Hepatic stellate cell (primary cell): ENCODE measurements at places on chromosomes 11 and 22.
A peak's percentile ranks its signal among the peaks of the same experiment; 100 is the strongest.

GRCh38 chr22:30940685-30941362 lies 27.8 kb downstream of the MORC2 start:
- no peak for DNase-seq

DNA sequence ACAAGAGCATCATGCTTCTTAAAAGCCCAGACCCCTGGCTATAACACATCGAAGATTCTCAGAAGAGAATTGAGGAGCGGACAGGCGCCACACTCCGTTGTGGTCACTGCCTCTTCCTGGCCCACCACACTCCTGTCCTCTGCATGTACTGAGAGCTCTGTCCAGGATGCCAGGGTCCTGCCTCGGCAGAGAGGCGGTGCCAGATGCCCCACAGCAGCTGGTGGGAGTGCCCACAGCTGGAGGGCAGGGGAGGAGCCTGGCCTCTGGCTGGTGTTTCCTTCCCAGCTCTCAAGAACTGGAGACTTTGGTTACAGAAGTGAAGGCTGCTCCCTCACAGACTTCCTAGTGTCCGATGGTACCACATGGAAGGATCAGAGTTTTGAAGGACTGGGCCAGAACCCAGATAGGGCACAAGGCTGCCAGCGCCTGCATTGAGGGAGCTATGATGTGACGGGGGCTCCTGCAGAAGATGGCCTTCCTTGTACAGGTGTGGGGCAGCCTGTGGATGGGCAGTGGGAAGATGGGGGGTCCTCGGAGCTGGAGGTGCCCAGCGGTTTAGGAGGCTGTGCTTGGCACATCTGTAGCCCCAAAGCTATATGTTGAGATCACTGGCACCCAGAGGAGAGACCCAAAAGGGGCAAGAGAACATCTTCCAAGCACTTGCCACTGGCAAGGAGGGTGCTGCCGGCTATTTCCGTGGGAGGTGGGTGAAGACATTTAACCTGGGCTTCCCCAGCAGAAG lies 19.4 kb downstream of the RSPH14 start:
- no peak for DNase-seq

GRCh38 chr22:45303181-45303580 lies 6.6 kb upstream of the FAM118A start:
- DNase-seq = no peak

DNA sequence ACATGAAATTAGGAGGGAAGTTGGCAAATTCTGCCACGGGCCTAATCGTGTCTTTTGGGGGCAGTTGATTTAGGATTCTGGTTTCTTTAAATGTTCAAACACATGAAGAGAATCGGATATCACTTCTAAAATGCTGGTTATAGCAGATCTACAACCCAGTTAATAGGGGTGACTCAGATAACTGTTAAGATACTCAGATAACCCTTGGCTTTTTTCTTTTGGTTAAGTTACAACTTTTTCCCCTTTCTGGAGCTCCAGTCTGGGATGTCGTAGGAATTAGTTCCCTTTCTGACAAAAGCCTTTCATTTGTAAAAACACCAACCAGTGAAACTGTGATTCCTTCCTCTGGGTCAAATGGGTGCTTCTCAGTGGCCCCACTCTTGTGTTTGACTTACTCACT lies 976 bp downstream of the DEPDC7 start:
- no peak for DNase-seq

- no peak for DNase-seq
Observed at GRCh38 chr11:67287355-67288197, 1.5 kb upstream of the ANKRD13D start.

DNA sequence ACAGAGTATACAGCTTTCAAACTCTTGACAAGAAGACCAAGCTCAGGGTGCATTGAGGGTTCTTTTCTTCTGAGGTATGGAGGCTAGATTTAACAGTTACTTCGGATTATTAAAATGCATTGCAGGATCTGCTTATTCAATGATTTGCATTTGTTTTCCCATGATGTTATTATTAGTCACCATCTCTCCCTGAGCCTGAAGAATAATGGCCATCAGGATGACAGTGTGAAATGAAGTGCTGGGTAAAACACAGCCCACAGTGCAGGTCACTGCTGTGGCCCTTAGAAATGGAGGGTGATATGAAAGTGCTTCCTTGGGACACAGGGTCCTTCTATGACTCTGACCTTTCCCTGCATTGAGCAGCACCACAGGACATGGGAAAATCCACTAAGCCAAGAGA lies 40.0 kb downstream of the TECTA start:
- no peak for DNase-seq

GRCh38 chr22:48423481-48423911 lies 1404.2 kb downstream of the BRD1 start:
- DNase-seq = no peak

DNA sequence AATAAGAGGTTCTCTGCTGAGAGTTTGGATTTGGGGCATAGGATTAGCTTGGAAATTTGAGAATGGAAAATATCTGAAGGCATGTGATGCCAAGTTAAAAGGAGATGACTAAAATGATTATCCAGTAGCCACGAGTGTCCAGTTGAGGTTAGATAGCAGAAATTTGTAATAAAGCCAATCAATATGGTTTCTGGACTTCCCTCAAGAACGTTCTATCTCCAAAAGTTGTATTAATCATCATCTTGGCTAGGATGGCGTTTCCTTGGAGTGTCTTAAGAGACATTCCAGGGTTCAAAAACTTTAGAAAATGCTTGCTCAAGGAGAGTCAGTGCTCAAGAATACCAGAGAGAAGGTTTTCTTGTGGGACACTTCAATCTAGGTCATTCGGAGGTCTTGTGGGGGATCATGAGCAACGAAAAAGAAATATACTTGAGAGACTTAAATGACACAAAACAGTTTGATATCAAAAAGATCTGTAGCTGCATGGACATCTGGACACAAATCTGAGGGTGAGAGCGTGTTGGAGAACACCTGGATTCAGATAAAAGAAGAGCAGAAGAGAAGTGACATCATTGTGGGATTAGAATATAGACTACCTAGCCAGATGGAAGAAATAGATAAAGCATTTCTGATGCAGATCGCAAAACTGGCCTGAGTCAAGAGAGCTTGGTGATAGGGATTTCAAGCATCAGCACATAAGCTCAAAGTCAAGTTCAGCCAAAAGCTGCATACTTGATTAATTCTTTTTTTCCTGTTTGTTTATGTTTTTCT lies 97.7 kb downstream of the ARFGAP2 start:
- DNase-seq = no peak

DNA sequence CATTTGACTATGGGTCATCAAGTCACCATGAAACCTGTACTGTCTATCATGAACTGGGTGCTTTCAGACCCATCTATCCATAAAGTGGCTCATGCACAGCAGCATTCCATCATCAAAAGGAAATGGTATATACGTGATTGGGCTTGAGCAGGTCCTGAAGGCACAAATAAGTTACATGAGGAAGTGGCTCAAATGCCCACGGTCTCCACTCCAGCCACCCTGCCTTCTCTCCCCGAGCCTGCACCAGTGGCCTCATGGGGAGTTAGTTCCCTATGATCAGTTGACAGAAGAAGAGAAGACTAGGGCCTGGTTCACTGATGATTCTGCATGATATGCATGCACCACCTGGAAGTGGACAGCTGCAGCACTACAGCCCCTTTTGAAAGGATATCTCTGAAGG lies 312.5 kb downstream of the TENM4 start:
- DNase-seq = no peak

- DNase-seq = no peak
Observed at GRCh38 chr11:21771097-21771496, 421.8 kb upstream of the ANO5 start.

- no peak for DNase-seq
Observed at GRCh38 chr11:36312611-36313472, 16.8 kb downstream of the PRR5L start.

DNA sequence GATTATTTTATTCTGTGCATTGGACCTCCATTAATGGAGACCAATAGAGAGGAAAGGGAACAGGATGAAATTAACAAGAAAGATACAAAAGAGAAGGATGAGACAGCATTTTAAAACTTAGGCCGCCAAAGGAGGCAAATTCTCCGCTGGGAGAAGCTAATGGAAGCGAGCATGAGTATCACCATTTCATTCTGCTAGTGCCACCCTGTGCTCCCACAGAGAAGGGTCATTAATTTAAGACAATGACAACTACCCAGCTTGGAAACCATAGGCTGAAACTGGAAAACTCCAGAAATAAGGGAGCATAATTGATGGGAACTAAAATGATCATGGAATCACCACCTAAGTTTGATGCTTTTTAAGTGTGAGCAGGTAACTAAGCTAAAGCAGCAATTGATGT lies 69.2 kb downstream of the SLC36A4 start:
- no peak for DNase-seq

- no peak for DNase-seq
Observed at GRCh38 chr11:36534276-36534840, 24.3 kb upstream of the TRAF6 start.

GRCh38 chr11:104781719-104782376 lies 116.4 kb downstream of the CASP12 start:
- no peak for DNase-seq

DNA sequence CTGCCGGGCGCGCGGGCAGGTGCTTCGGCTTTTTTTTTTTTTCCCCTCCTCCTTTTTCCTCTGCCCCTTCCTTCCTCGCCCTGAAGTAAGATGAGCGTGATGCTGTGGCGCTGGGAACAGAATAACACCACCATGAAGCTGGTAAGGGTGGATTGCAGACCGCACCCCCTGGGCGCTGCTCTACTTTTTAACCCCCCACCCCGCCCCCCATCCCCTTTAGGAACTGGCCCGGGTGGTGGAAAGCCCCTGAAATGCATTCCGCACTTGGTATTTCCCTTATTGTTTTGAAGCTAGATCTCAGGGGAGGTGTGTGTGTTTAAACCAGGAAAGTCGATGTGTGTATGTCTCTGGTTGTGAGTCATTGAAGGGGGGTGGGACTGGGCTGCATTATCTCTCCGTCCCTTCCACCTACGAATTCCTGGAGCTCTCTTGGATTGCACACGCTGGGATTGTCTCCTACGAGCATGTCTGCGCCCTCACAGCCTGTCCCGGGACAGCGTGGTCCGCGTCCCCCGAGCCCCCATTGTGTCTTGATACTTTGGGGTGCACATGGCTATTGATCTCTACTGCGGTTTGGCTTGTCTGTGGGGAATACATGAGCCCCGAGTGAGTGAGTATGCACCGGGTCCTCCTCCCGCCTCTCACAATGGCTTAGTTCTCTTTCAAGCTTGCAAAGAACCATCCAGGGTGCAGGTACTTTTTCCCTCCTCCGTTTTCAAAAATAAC lies 64.9 kb downstream of the NAV2 start:
- DNase-seq = peak; percentile 82

DNA sequence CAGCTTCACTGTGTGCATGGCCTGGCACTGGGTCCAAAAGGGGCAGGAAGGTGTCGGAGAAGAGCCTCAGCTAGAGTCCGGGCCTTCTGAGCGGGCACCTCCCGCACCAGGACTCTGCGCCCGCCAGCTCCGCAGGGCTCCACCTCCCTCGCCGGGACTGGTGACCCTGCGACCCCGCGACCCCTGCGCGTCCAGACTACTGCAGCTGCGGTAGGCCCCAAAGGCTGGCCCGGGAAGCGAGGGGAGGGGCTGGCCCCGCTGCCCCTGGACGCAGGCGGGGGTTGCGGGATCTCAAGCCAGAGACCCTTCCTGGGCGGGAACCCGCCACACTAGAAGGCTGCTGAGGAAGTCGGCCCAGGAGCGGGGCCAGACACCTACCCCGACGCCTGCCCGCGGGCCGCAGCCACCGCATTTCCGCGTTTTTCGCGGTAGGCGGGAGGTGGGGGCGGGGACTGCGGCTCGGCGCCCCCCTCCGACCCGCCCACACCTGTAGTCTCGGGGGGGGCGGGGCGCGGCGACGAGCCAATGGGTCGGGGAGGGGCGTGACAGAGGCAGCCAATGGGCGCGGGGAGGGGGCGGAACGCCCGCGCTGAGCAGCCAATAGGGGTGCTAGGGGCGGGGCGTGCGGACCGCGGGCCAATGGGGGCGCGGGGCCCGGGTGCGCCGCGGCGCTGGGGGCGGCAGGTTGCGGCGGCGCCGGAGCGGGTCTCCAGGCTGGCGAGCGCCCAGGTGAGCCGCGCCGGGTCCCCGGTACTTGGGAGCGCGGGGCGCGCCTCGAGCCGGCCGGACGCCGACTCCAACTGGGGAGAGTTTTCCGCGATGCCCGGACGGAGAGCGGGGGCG lies at the start of the genes LMNTD2 and RASSF7:
Gene LMNTD2, minus strand, starts transcription at position 434 of the 843 bp plus-strand sequence. Its CDS starts 22 bp downstream, at position 412.
Gene RASSF7, plus strand, starts transcription at position 666 of the 843 bp plus-strand sequence. CDS start 799 bp downstream, outside the sequence.
- peak; percentile 99 for DNase-seq

GRCh38 chr11:26704249-26704648 lies 17.6 kb downstream of the SLC5A12 start:
- DNase-seq = no peak

DNA sequence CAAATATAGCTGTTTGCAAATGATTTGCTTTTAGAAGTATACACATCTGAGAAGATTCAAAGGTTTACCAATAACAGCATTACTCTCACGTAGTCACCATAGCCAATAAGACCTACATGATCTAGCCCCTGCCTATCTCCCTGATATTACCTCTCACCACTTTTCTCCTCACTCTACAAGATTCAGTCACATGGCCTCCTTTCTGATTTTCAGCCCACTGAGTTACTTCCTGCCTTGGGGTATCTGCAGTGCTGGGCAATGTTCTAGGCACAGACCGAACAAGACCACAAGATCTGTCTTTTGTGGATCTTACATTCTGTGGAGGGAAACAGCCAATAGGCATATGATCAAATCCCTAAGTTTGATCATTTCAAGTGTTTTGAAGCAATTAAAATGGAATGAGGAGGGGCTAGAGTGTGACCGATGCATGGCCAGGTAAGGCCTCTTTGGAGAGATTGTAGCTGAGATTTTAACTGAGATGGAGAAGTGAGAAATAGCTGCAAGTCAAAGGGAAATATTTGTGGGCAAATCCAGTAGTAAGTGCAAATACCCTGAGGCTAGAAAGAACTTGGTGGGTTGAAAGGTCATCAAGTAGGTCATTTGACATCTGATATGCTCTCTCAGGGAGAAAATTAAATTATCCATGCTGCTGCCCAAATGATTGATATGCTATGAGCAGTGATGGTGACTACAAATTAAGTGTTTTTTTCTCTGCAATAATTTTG lies 43.1 kb downstream of the ARL14EP start:
- no peak for DNase-seq

- DNase-seq = no peak
Observed at GRCh38 chr11:17230867-17231851, 23.4 kb upstream of the PIK3C2A start.

DNA sequence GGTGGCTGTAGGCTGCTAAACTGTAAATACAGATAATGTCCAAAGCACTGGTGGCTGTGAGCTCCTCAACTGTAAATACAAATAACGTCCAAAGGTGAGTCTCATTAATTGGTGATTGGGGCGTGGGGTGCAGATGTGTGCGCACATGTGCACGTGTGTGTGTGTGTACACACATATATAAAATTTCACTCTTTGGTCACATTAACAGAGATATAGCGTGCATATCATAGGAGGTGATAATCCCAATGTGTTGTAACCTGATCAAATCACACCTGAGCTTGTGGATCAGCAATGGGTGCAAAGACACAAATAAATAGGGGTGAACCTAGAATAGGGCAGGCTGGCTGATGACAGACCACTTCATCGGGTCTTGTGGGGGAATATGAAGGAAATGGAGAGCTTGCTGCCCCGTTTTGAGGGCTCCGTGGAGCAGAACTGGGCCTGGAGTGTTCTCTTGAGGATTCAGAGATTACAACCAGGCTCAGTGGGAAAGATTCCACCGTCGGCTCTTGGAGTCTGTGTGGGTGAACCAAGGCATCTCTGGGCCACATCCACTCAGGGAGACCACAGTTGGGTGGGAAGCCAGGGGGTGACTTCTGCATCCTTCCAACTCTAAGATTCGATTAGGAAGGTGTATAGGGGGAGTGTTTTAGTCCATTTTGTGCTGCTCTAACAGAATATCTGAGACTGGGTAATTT lies 24.9 kb upstream of the OSBPL5 start:
- no peak for DNase-seq
